Muscle of leg (tissue), 16 donors: ENCODE measurements at places on chromosomes 12 and 14. TPM values are rescaled to one million over a fixed set of nuclear protein-coding genes. Genes with fewer than 3 reads are reported as not detected.

- no peaks in the 10 kb centered on the region for H3K36me3 ChIP-seq
- no peaks in the 10 kb centered on the region for H3K27me3 ChIP-seq
- no peak overlapping the region for H3K27ac ChIP-seq
Observed at GRCh38 chr12:63889721-63890509, 45.4 kb downstream of the SRGAP1 start.

DNA sequence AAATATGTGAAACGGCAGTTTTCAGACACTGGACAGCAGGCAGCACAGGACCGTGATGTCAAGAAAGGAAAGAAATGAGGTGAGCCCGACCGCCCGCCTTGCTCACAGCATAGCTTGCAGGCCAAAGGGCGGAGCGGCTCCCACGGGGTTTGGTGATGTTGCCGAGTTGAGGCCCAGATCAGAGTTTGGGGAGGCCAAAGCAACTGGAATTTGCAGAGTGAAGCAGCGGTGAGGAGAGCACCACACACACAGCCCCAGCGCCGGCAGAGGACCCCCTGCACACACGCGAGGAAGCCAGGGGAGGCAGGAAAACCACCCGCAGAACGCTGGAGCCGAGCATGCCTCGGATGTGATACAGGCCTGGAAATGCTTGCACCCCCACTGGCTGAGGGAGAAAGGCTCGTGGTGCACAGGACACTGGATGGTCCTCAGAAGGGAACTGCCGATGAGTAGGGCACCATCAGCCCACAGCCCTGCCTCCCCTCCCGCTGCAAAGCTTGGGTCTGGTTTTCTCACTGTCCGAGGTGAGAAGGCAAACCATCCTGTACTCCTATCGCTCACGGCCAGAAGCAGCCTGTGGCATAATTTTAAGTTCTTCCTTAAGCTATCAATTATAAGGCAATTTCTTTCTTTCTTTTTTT is 25.7 kb upstream of the PLD4 start:
- no peak overlapping the region for H3K4me3 ChIP-seq
- no peak overlapping the region for H3K27ac ChIP-seq
- H3K36me3 ChIP-seq = no peaks in the 10 kb centered on the region
- peak; percentile 73 for DNase-seq
- H3K27me3 ChIP-seq = peaks cover 6% of the 10 kb centered on the region

DNA sequence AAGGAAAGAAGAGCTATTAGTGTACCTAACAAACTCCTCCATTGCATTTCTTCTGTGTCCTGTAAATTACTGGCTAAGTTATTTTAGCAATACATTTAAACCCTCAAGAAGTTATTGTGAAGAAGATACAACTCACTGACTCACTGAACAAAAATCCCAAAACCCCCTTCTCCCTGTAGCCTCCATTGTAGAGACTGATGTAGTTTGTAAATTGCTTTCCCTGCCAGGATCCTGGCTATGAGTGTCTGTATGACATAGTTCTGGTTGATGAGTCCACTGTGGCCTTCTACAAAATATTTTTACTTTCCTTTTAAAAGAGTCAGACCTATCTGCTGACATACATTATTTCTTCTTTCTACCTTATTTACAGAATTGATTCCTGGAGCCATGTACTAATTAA is 155.6 kb downstream of the SLC6A15 start:
- peak; percentile 74 for DNase-seq
- no peaks in the 10 kb centered on the region for H3K4me1 ChIP-seq
- no peak overlapping the region for H3K4me3 ChIP-seq
- no peak overlapping the region for H3K27ac ChIP-seq
- no peaks in the 10 kb centered on the region for H3K27me3 ChIP-seq
- H3K36me3 ChIP-seq = no peaks in the 10 kb centered on the region

DNA sequence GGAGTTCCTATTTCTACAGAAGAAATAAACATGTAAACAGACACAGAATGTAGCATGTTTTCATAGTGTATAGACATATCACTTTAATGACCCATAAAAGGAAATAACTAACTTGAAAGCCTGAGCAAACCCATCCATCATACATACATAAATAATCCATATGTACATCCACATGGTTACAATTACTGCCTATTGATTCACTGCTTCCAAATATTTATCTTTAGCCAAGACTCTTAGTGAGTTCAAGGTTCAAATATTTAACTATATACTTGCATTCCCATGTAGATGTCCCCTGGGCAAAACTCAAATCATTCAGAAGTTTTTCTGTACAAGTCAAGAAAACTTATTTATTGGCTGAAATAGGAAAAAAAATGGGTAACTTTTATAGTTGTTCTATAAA is 95.4 kb downstream of the CCER1 start:
- H3K36me3 ChIP-seq = no peaks in the 10 kb centered on the region
- no peak overlapping the region for H3K4me3 ChIP-seq
- no peak overlapping the region for H3K27ac ChIP-seq
- no peak for DNase-seq

GRCh38 chr14:27642251-27642866 is 1044.5 kb upstream of the NOVA1 start:
- no peak overlapping the region for H3K27ac ChIP-seq
- H3K4me1 ChIP-seq = no peaks in the 10 kb centered on the region
- H3K4me3 ChIP-seq = no peak overlapping the region

- H3K27me3 ChIP-seq = no peaks in the 10 kb centered on the region
- H3K4me3 ChIP-seq = no peak overlapping the region
- no peaks in the 10 kb centered on the region for H3K4me1 ChIP-seq
- H3K27ac ChIP-seq = no peak overlapping the region
Observed at GRCh38 chr14:36442824-36443241, 77.2 kb downstream of the NKX2-1 start.

- DNase-seq = no peak
- H3K4me1 ChIP-seq = no peaks in the 10 kb centered on the region
- H3K27ac ChIP-seq = no peak overlapping the region
- H3K4me3 ChIP-seq = no peak overlapping the region
- no peaks in the 10 kb centered on the region for H3K36me3 ChIP-seq
Observed at GRCh38 chr14:57574617-57575288, 81.1 kb upstream of the CCDC198 start.

DNA sequence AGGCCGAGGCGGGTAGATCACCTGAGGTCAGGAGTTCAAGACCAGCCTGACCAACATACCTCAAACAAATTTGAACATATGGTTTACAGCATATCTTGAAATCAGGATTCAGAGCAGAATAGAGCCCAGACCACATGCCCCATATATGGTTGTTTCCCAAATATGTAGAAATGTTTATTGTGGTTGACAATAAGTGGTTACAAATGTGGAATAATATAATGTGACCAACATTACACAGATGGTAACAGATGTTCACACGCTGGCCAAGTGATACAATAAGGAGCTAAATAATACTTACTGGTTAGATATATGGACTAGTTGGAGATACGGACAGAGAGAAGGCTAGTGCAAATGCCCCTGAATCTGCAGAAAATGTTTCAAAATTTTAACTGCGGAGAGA is 85.3 kb downstream of the MAPKAPK5 start:
- no peaks in the 10 kb centered on the region for H3K4me1 ChIP-seq
- H3K27me3 ChIP-seq = no peaks in the 10 kb centered on the region
- no peak for DNase-seq
- H3K27ac ChIP-seq = no peak overlapping the region
- H3K4me3 ChIP-seq = no peak overlapping the region

DNA sequence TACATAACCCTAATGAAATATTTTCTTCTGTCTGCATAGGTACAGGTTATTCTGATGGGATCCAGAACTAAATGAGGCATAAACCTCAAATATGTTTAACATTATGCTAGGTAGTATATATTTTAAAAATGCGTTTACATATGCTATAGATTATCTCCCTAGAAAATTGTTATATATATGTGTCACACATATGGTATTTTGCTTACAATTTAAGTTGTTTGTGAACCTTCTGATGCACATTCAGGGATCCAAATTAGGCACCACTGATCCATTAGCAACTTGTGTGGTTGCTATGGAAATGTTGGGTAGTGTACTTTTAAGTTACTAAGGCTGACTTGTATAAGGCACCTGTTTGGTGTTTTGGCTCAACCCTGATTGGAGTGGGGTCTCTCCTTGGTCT is 456.7 kb downstream of the AEBP2 start:
- H3K27ac ChIP-seq = no peak overlapping the region
- no peak for DNase-seq
- H3K36me3 ChIP-seq = no peaks in the 10 kb centered on the region
- no peaks in the 10 kb centered on the region for H3K27me3 ChIP-seq
- H3K4me1 ChIP-seq = no peaks in the 10 kb centered on the region
- no peak overlapping the region for H3K4me3 ChIP-seq

DNA sequence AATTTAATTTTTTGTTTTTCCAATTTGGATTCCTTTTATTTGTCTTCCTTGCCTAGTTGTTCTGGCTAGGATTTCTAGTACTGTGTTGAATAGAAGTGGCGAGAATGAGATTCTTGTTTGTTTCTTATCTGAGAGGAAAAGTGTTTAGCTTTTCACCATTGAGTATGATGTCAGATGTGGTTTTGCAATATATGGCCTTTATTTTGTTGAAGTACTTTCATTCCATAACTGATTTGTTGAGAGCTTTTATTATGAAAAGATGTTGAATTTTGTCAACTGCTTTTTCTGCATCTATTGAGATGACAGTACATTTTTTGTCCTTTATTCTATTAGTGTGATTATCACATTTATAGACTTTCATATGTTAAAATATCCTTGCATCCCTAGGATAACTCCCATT is 462.0 kb downstream of the CCDC91 start:
- no peaks in the 10 kb centered on the region for H3K36me3 ChIP-seq
- no peak overlapping the region for H3K4me3 ChIP-seq
- DNase-seq = no peak
- H3K27me3 ChIP-seq = no peaks in the 10 kb centered on the region
- H3K27ac ChIP-seq = no peak overlapping the region
- H3K4me1 ChIP-seq = no peaks in the 10 kb centered on the region

DNA sequence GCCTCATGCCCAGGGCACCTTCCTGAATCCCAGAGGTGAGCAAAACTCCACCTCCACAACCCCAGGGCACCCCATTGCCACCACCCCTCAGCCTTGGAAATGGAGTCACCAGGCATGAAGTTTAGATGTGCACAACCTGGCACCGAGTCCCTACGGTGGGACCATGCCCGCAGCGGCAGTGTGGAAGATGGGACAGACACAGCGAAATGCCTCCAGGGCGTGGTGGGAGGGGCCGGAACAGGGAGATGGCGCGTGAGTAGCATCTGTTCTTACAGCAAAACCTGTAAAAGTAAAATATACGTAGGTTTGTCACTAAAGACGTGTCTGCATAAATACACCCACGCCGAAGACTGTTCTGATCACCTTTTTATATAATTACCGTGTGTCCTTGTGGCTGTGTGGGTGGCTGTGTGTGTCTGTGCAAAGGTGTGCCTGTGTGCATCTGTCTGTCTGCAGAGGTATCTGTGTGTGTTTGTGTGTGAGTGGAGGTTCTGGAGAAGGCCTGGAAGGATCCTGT is 17.4 kb upstream of the DEGS2 start:
- DNase-seq = no peak
- H3K4me3 ChIP-seq = no peak overlapping the region
- no peak overlapping the region for H3K27ac ChIP-seq
- no peaks in the 10 kb centered on the region for H3K36me3 ChIP-seq
- H3K27me3 ChIP-seq = no peaks in the 10 kb centered on the region
- no peaks in the 10 kb centered on the region for H3K4me1 ChIP-seq

- H3K27ac ChIP-seq = no peak overlapping the region
- no peak for DNase-seq
- H3K4me3 ChIP-seq = no peak overlapping the region
- H3K4me1 ChIP-seq = peaks cover 10% of the 10 kb centered on the region
Observed at GRCh38 chr12:56337753-56338251, 882 bp upstream of the IL23A start.

- H3K4me3 ChIP-seq = no peak overlapping the region
- H3K36me3 ChIP-seq = no peaks in the 10 kb centered on the region
- no peaks in the 10 kb centered on the region for H3K4me1 ChIP-seq
- H3K27ac ChIP-seq = peak overlapping the region; percentile 4
- no peak for DNase-seq
- H3K27me3 ChIP-seq = no peaks in the 10 kb centered on the region
Observed at GRCh38 chr14:63344336-63344735, 25.6 kb upstream of the GPHB5 start.

GRCh38 chr12:92457458-92458180 is 245.2 kb upstream of the PLEKHG7 start:
- DNase-seq = no peak
- no peaks in the 10 kb centered on the region for H3K4me1 ChIP-seq
- H3K36me3 ChIP-seq = no peaks in the 10 kb centered on the region
- no peaks in the 10 kb centered on the region for H3K27me3 ChIP-seq
- no peak overlapping the region for H3K4me3 ChIP-seq
- no peak overlapping the region for H3K27ac ChIP-seq

DNA sequence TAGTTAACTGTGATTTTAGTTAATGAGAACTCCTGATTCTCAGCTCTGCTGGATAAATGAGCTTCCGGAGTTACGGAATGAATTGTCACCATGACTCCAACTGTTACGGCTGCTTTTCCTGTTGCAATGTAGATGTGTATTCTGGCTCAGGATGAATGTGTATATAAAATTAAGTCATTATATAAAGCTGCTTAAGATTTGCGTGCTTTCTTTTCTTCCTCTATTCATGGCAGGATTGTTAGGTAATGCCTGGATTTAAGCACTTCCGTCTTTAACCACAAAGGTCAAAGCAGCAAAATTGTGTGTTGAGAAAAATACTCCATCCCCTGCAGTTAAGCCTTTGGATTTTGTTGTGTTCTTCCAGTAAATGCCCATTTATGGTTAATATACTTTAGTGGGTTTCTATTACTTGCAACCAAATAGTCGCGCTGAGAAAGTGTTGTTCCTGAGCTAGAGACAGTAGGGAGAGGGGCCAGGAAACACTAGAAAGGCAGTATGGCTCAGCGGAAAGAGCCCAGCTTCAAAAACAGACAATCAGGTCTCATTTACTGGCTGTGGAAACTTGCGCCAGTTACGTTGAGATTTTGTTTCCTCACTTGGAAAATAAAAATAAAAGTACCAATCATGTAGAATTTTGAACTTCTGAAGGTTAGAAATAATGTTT is 9.4 kb upstream of the CCDC175 start:
- H3K4me1 ChIP-seq = no peaks in the 10 kb centered on the region
- H3K27ac ChIP-seq = no peak overlapping the region
- H3K36me3 ChIP-seq = no peaks in the 10 kb centered on the region
- no peak for DNase-seq
- no peak overlapping the region for H3K4me3 ChIP-seq
- H3K27me3 ChIP-seq = no peaks in the 10 kb centered on the region

DNA sequence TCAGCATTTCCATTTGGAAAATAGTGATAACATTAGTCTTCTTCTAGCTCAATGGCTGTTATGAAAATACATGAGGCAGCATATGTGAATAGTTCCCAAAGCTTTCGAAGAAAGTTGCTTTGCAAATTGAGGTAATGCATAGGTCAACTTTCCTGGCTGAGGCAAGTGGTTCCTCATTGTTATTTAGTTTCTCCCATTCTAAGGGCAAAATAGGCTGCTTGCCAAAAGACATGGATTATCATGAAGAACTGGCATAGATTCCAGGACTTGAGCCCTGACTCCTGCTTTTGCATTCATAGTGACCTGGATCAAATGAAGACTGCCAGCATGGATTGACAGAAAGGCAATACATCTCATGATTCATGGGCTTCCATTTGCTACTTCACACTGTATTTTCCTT is 35.7 kb downstream of the LRFN5 start:
- H3K36me3 ChIP-seq = no peaks in the 10 kb centered on the region
- H3K27me3 ChIP-seq = no peaks in the 10 kb centered on the region
- H3K4me1 ChIP-seq = no peaks in the 10 kb centered on the region
- H3K27ac ChIP-seq = no peak overlapping the region

GRCh38 chr12:88388566-88389540 is 191.4 kb downstream of the KITLG start:
- H3K27me3 ChIP-seq = no peaks in the 10 kb centered on the region
- H3K27ac ChIP-seq = no peak overlapping the region

The TMEM30B gene
- total RNA-seq = 3.2 TPM

The ASCL1 gene
- total RNA-seq = 0.04 TPM

The KRT4 gene
- total RNA-seq = 0.04 TPM

The USP44 gene
- total RNA-seq = 3.4 TPM

The BIN2 gene
- 1.8 TPM for total RNA-seq

The PPP1CC gene
- total RNA-seq = 90.5 TPM

The KERA gene
- total RNA-seq = 223 TPM

The FLVCR2 gene
- total RNA-seq = 11.0 TPM

The ACOT6 gene
- not detected for total RNA-seq

The ETFBKMT gene
- total RNA-seq = 3.9 TPM
